ENCODE measurements at places on chromosomes 2 and 18. TPM values are rescaled to one million over a fixed set of nuclear protein-coding genes. Genes with fewer than 3 reads are reported as not detected.

DNA sequence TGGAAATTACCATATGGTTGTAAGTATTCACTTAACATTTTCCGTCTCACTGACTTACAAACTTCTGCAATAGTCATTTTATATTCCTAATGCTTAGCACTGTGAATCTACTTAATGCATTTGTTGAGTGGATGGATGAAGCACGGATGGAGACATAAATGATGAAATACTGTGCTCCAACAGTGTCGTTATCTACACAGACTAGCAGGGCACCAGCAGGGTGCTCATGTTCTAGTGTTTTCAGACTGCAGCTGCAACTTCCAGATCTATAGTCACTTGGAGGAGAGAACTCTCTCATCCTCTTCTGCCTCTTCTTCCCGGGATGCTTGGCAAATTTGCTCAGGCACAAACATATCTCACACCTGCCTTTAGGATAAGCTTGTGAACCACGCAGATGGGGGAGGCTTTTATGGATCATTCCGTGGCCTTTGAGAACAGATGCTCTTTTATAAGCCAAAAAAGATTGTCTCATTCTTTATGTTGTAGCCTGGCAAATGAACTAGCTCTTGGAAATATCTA, 797.7 kb downstream of the MBD2 start:
- no peaks in the 10 kb centered on the region for H3K27me3 ChIP-seq
- H3K36me3 ChIP-seq = no peaks in the 10 kb centered on the region
- DNase-seq = no peak
- H3K4me3 ChIP-seq = no peak overlapping the region

DNA sequence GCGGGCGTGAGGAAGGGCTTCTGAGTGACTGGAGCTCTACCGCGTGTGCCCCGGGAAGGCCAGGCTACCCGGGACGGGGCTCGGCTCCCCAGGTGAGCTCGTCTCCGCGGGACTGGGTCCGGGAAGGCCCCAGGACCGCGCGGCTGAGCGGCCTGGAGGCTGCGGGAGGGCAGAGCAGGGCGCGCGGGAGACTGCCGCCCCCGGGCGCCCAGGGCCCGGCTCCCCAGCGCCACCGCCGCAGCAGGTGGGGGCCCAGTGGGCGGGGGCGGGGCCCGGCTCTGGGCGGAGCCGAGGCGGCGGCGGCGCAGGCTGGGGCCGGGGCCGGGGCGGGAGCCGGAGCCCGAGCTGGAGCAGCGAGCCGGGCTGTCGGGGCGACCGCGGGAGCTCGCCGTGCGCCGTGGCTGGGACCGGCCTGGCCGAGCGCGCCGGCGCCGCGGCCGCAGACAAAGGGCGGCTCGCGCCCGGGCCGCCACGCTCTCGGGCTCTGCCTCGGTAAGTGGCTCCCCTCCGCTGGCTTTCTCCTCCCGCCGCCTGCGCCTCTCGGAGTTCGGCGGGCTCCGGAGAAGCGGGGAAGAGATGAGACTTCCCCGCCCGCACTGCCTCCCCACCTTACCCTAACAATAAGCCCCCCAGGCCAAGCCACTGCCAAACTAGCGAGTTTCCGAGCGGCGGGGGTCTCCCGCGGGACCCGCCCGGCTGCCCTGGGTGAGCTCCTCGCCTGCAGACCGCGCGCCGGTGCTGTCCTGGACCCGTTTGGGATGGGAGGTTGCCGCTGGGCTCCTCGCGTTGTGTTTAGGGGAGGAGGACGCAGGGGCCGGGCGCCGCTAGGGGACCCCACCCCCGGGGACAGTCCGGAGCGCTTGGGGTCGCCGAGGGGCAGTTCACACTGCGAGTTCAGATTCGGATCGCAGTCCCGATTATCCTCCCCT, at the start of gene MAPK4:
MAPK4 (plus strand) TSS at position 336 of the 929 bp plus-strand sequence. CDS start 103,872 bp downstream, outside the sequence.
- H3K27me3 ChIP-seq = peaks cover 61% of the 10 kb centered on the region
- H3K27ac ChIP-seq = no peak within 1 kb of the TSS
- no peak for DNase-seq
- H3K36me3 ChIP-seq = no peaks in the 10 kb centered on the region

DNA sequence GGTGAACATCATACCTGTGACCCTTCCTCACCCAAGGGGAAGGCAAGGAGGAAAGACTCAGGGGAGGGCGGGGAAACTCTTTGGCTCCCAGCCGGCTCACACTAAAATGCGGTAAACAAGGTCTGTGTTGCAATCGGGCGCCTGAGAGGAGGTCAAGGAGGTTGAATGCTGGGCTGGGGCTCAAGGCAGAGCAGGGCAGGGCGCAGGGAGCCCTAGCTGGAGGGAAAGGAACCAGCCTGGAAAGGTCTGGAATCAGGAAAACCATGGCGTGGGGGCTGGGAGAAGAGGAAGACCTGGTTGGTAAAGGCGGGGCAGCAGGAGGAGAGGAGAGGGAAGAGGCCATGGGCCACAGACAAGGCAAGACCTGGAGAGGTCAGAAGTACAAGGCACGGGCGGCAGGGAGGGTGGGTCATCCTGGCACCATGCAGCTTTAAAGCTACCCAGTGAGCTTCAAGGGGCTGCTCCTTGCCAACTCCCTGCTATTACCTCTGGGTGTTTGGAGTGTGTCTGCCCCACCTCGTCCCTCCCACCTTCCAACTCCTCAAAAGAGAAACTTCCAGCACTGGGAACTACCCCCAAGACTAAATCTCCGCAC, 4.8 kb upstream of the TMEM37 start:
- H3K36me3 ChIP-seq = no peaks in the 10 kb centered on the region
- H3K4me3 ChIP-seq = no peak overlapping the region

- no peak overlapping the region for H3K27ac ChIP-seq
- H3K36me3 ChIP-seq = no peaks in the 10 kb centered on the region
- H3K4me3 ChIP-seq = no peak overlapping the region
- H3K4me1 ChIP-seq = peaks cover 2% of the 10 kb centered on the region
Measured at GRCh38 chr18:77495982-77496690, 246.5 kb downstream of the GALR1 start.

DNA sequence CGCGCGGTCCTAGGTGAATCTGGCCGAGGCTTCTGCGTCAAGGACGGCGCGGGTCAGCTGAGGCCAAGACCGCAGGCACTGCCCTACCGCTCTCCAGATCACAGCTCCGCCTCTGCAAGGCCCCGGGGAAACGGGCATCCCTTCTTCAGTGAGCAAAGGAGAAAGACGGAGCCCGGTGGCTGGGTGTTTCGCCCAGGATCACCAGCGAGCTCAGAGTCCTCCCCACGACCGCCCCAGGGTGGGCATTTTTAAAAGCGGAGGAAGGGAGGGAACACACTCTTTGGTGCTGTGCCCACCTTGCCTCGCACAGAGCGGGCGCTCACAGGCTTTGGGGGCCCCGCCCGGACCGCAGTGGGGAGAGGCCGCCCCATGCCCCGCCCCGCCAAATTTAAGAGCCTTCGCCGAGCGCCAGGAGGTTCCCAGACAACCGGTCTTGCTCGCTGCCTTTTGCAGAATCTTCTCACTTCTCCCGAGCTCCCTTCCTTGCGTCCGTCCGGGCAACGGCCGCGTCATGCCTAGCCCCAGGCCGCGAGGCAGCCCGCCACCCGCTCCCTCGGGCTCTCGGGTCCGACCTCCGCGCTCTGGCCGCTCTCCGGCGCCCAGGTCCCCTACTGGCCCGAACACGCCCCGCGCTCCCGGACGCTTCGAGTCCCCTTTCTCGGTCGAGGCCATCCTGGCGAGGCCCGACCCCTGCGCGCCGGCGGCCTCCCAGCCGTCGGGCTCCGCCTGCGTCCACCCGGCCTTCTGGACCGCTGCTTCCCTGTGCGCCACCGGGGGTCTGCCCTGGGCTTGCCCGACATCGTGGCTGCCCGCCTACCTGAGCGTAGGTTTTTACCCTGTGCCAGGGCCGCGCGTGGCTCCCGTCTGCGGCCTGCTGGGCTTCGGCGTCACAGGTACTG, at the start of gene NOTO:
NOTO (plus strand) TSS at position 419 of the 899 bp plus-strand sequence; CDS start at position 512, 93 bp downstream.
- H3K4me1 ChIP-seq = peaks cover 3% of the 10 kb centered on the region
- no peak for DNase-seq
- H3K36me3 ChIP-seq = no peaks in the 10 kb centered on the region

- no peaks in the 10 kb centered on the region for H3K4me1 ChIP-seq
- H3K27me3 ChIP-seq = peaks cover 4% of the 10 kb centered on the region
- H3K4me3 ChIP-seq = no peak overlapping the region
- H3K27ac ChIP-seq = no peak overlapping the region
- no peaks in the 10 kb centered on the region for H3K36me3 ChIP-seq
Measured at GRCh38 chr18:8795586-8796325, 90.4 kb downstream of the MTCL1 start.

DNA sequence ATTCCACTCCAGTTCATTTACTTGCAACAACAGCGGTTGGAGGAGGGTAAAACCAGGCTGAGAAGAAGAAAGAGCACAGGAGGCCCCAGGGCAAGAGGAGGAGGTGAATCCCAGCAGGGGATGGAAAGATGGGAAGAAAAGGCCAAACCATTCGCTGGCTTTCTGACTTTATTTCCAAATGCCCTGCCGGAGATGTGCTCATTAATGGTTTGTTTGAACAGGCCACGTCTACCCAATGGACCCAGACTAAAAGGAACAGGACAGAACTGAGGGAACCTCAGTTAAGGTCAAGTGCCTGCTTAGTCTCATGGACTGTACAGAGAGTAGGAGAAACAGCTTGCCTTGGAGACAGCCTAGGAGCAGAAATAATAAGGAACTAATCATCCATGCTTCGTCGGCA, 121.6 kb upstream of the NDUFV2 start:
- no peak overlapping the region for H3K4me3 ChIP-seq
- no peaks in the 10 kb centered on the region for H3K4me1 ChIP-seq
- H3K36me3 ChIP-seq = no peaks in the 10 kb centered on the region
- no peak overlapping the region for H3K27ac ChIP-seq
- DNase-seq = no peak

GRCh38 chr2:6930923-6931647, 13.9 kb downstream of the RNF144A start:
- no peak overlapping the region for H3K27ac ChIP-seq
- DNase-seq = no peak
- H3K27me3 ChIP-seq = peaks cover 2% of the 10 kb centered on the region
- peaks cover 13% of the 10 kb centered on the region for H3K4me1 ChIP-seq

DNA sequence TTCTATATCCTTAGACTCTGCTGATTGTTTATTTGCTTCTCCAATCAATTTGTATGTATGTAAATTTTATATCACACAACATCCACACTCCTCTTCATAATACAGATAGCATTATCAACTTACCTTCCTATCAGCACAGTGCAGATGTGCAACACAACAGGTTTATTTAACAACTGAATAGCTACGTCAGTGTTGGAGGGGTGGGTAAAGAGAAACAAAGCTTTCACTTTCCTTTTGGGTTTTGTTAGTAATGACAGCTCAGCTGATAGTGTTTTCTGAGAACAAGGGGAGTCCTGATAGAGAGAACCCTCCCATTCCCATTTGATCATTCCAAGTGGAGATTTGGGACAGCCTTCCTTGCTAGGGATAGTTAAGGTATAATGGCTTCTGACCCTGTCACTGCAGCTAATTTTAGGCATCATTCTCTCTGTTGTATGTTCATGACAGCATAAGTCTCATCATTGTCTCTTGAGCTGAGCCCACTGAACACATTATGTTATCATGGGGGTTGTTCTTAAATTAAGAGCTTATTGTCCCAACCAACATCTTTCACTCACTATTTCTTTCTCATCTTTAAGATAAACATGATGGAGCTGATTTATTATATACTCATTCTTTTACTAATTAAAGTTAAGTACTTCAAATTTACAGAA, 227.7 kb downstream of the GPD2 start:
- DNase-seq = no peak
- no peak overlapping the region for H3K27ac ChIP-seq
- no peak overlapping the region for H3K4me3 ChIP-seq
- no peaks in the 10 kb centered on the region for H3K27me3 ChIP-seq

- no peak overlapping the region for H3K27ac ChIP-seq
- no peak overlapping the region for H3K4me3 ChIP-seq
- no peaks in the 10 kb centered on the region for H3K27me3 ChIP-seq
- H3K36me3 ChIP-seq = no peaks in the 10 kb centered on the region
Measured at GRCh38 chr2:133489146-133489545, 79.1 kb downstream of the NCKAP5 start.

- DNase-seq = peak; percentile 31
- H3K36me3 ChIP-seq = no peaks in the 10 kb centered on the region
- no peak overlapping the region for H3K4me3 ChIP-seq
- peaks cover 1% of the 10 kb centered on the region for H3K27me3 ChIP-seq
- no peak overlapping the region for H3K27ac ChIP-seq
Measured at GRCh38 chr2:61707984-61708852, 145.6 kb downstream of the FAM161A start.

The SDC1 gene
- 0.33 TPM for total RNA-seq

The ACVR1C gene
- total RNA-seq = 1.6 TPM

The LOXHD1 gene
- total RNA-seq = not detected
